Stomach (tissue), 19 donors: ENCODE measurements at places on chromosomes 1 and 21. TPM values are rescaled to one million over a fixed set of nuclear protein-coding genes. Genes with fewer than 3 reads are reported as not detected.

DNA sequence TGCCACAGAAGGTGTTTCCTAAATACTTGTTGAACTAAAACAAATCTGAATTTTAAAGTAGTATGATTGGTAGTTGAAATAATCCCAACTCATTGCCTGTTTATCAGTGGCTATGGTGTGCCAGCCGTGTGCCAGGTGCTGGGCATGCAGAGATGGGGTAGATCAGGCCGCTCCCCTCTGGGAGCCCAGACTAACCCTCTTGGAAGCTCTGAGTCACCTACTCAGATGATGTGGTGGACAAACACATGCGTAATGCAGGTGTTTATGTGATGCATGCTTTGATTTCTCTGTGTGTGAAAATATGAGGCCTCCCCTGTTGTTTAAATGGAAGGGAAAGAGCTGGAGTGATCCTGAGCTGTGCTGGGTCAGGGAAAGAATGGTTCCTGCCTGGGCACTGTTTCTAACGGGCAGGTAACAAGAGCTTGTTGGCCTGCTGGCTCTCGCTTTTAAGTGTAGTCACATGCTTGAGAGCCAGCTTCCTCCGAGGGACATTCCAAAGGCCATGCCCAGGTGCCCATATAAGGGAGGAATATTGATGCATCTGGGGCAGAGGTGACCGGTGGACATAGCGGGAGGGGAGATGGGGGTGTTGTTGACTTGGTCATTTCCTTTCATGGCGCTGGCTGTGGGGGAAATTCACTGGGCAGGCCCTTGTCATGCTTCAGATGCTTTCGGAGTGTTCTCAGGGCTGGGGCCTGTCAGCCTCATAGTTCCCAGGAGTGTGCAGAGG, 10.2 kb downstream of the MFN2 start:
- no peak for DNase-seq
- no peaks in the 10 kb centered on the region for H3K27me3 ChIP-seq
- peaks cover 93% of the 10 kb centered on the region for H3K36me3 ChIP-seq
- peaks cover 24% of the 10 kb centered on the region for H3K4me1 ChIP-seq
- H3K4me3 ChIP-seq = no peak overlapping the region

DNA sequence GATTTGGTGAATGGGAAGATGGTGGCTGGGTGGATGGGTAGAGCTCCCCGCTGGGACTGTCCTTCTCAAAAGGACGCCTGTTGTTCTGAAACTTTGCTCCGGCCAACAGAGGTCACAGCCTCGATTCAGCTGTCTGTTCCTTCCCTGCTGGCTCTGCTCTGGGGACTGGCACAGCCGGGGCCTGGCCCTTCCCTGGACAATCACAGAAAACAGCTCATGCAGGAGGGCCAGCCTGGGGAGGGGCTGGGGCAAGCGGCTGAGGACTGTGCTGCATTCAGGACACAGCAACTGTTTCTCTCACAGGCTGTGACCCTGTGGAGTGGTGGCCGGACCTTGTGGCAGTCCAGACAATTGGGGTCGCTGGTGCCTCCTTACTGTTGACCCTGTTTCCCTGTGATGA, 110.7 kb upstream of the TMEM51 start:
- H3K27ac ChIP-seq = no peak overlapping the region
- no peaks in the 10 kb centered on the region for H3K27me3 ChIP-seq
- peaks cover 6% of the 10 kb centered on the region for H3K4me1 ChIP-seq
- no peak overlapping the region for H3K4me3 ChIP-seq

GRCh38 chr1:52601991-52602855, at the start of gene GPX7:
TSS of gene GPX7 (plus strand) at chr1:52602371. CDS start at chr1:52602410, 39 bp downstream.
- H3K4me3 ChIP-seq = peak within 1 kb of the TSS; percentile 55
- H3K4me1 ChIP-seq = peaks cover 23% of the 10 kb centered on the region
- peak; percentile 85 for DNase-seq
- H3K36me3 ChIP-seq = peaks cover 5% of the 10 kb centered on the region
- peak within 1 kb of the TSS; percentile 76 for H3K27ac ChIP-seq

DNA sequence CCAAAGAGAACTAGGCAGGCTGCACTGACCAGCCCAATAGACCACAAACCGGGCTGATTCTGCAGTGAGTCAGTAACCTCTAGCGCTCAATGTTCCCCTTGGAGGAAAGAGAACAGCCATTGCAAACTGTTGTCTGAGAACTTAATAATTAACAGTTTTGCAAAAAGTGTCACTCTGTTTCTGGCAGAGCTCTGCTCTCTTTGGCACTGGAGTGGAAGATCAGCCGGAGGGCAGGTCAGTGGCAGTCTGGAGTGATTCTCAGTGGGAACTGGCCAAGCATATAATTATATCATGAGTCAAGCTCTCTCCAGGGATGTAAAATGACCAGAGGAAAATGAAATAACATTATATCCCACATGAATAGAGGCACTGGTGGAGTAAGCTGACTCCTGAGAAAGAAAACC, 238.3 kb downstream of the HLX start:
- H3K27me3 ChIP-seq = no peaks in the 10 kb centered on the region
- peak; percentile 31 for DNase-seq
- no peak overlapping the region for H3K4me3 ChIP-seq
- no peaks in the 10 kb centered on the region for H3K36me3 ChIP-seq
- H3K27ac ChIP-seq = no peak overlapping the region
- H3K4me1 ChIP-seq = no peaks in the 10 kb centered on the region

The KCNQ4 gene
- total RNA-seq = 7.6 TPM

DNA sequence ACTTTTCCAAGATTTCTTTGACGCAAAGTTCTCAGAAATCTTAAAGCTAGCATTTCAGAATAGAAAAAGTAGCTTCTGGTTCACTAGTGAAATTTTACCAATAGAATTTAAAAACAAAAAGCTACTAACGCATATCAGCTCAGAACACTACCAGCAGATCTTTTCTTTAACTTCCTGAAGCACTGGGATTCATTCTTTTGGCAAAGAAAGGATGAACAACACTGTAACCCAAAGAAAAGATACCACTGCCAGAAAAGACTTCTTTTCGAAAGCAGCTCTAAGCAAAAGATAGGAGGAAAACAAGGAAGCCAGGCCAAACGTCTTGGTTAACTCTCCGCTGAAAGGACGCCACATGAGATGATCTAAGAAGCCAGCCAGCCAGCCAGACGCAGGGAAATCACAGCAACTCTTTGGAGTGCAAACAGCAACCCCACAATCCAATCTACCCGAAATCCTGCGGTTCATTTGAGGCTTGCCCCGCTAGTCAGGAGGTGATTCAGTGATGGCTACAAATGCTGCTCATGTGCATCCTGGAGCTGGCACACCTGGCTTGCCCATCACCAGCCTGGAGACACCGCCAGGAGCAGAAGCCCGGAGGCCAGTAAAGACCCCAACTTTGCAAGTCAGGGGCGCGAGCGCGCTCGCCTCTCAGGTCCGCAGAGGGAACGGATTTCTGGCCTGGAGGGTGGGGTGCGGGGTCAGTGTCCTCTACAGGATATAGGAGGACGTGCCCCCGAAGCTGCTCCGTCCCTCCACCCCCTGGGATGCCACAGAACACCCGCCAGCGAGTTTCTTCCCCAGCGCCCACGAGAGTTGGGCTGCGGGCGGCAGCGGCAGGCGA, 812 bp downstream of the NBPF1 start:
- H3K36me3 ChIP-seq = peaks cover 10% of the 10 kb centered on the region
- DNase-seq = peak; percentile 93
- peaks cover 58% of the 10 kb centered on the region for H3K4me1 ChIP-seq
- H3K27me3 ChIP-seq = no peaks in the 10 kb centered on the region
- H3K27ac ChIP-seq = peak overlapping the region; percentile 83

DNA sequence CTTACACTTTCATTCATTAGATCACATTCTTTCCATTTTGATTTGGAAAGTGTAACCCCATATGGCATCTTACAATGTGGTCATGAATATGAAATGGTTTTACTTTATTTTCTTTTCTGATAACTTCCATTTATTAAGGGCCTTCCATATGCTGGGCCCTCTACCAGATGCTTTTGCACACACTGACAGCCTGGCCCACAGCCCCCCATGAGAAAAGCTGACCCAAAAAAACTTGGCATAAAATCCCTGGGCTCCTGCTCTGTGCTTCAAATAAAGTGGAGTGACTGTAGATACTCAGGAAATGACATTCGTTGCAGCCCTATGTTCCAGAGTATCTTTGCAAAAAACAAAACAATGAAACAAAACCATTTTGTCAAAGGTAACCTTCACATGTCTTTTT, 48.8 kb downstream of the PRDX6 start:
- H3K4me3 ChIP-seq = no peak overlapping the region
- no peaks in the 10 kb centered on the region for H3K4me1 ChIP-seq
- H3K27ac ChIP-seq = no peak overlapping the region
- no peaks in the 10 kb centered on the region for H3K27me3 ChIP-seq

GRCh38 chr1:211859405-211859804, 28.8 kb upstream of the LPGAT1 start:
- H3K27me3 ChIP-seq = no peaks in the 10 kb centered on the region
- H3K4me3 ChIP-seq = no peak overlapping the region
- no peak for DNase-seq
- H3K27ac ChIP-seq = no peak overlapping the region
